Left lung (tissue), 14 donors: ENCODE measurements at places on chromosomes 1 and 21.

DNA sequence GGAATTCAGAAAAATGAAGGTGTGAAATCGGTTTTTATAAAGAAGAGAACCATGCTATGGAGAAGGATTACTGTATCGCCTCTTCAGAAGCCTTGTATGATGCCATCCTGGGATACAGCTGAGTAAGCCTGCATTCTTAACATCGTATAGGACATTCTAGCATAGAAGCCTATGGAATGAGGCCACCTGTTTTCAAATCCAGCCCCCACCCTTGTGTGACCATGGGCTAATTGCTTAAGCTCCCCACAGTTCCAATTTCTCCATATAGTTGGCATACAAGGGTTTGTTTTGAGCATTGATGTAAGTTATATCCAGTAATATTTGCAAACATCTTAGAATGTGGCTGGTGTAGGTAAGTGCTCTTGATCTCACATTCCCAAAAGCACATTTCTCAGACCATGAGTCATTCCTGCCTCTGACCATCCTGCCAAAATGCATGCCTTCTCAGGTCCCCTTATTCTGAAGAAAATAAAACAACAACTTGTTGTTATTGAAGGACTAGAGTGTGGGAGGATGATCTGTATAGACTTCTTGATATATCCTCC, 1.5 kb downstream of the OR14A2 start:
- DNase-seq, result no peak

GRCh38 chr1:55065648-55066047, 26.3 kb downstream of the PCSK9 start:
- DNase-seq, result no peak

GRCh38 chr1:228988664-228989063, 253.4 kb downstream of the RHOU start:
- no peak for DNase-seq

DNA sequence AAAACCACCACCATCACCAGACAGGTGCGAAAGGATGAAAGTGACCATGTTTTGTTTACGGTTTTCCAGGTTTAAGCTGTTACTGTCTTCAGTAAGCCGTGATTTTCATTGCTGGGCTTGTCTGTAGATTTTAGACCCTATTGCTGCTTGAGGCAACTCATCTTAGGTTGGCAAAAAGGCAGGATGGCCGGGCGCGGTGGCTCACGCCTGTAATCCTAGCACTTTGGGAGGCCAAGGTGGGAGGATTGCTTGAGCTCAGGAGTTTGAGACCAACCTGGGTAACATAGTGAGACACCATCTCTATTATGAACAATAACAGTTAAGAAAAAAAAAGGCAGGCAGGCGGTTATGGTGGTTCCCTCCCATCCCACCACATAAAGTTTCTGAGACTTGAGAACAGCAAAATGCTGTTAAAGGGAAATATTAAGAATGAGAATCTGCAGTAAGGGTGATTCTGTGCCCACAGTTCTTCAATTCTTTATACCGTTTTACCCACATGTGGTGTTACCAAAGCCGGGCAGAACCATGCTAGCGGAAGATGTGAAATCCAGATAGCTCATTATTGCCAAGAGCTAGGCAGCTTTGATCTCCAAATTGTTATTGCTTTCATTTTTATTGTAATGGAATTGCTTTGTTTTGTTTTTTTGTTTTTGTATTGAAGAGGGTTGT, 34.5 kb upstream of the TDRD10 start:
- no peak for DNase-seq

- DNase-seq, result no peak
These were observed 23.4 kb downstream of the OLFML3 start for GRCh38 chr1:114002492-114003239.

- no peak for DNase-seq
These were observed 54.7 kb downstream of the NDUFS5 start for GRCh38 chr1:39080831-39081270.

- DNase-seq, result no peak
These were observed 9.2 kb downstream of the VANGL1 start for GRCh38 chr1:115650961-115651360.

GRCh38 chr1:73868810-73869336, 329.1 kb downstream of the LRRIQ3 start:
- DNase-seq, result no peak

- DNase-seq, result no peak
These were observed 64.4 kb upstream of the TLR5 start for GRCh38 chr1:223207293-223208066.

- DNase-seq, result peak; percentile 62
These were observed 3.9 kb upstream of the DENND2D start for GRCh38 chr1:111204201-111204982.

DNA sequence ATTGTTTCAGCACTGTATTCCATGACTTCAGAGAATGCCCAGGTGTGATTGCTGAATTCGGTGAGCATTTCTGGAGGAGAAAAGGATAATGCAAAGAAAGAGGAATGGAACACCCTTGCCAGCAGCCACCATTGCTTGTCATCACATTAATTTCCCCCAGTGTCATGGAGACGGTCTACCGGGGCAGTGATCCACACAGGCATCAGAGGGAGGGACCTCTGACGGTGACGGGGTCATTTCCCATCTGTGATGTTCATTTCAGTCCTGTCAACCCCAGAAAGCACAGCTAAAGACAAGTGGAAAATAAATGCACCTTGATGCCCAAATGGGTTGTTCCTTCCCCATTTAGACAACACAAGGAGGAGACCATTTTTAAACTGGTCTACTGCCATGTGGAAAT, 376.4 kb downstream of the PCP4 start:
- no peak for DNase-seq

DNA sequence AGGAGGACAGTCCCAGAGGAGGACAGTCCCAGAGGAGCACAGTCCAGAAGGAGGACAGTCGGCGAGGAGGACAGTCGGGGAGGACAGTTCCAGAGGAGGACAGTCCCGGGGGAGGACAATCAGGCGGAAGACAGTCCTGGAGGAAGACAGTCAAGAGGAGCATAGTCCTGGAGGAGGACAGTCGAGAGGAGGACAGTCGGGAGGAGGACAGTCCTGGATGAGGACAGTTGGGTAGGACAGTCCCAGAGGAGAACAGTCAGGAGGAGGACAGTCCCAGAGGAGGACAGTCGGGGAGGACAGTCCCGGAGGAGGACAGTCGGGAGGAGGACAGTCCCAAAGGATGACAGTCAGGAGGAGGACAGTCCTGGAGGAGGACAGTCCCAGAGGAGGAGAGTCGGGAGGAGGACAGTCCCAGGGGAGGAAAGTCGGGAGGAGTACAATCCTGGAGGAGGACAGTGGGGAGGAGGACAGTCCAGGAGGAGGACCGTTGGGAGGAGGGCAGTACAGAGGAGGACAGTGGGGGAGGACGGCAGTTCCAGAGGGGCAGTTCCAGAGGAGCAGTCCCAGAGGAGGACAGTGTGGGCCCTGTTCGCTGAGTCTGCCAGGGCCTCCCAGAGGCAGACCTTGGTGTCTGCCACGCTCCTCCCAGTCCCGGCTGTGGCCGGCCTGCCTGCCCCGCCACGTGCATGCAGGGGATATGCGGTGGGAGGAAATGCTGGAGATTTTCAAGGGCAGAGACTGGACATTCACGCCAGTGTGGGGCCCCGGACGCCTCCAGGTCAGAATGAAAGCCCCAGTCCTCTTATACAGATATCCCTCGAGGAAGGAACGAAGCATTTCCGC, 183.8 kb upstream of the ARHGEF16 start:
- no peak for DNase-seq

GRCh38 chr1:228646717-228647522, 88.4 kb upstream of the RHOU start:
- peak; percentile 49 for DNase-seq

GRCh38 chr1:245263529-245264095, 108.8 kb downstream of the KIF26B start:
- no peak for DNase-seq

DNA sequence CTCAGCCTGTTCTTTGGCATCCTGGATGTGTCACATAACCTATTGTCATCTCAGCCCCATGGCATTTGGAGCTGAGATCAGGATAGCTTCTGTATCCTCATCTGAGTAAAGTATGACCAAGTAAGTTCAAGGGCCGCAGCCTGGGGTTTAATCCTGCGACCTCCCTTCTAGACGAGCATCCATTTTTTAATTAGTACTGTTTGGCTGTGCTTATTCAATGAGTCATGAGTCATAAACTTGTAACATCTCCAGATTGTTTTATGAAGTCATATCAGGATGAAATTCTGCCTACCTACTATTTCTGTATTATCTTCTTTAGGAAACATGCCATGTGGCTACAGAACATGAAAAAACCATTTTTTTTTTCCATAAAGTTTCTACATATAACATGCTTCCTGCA, 119.1 kb downstream of the ERG start:
- no peak for DNase-seq

- peak; percentile 90 for DNase-seq
These were observed 810 bp downstream of the SLC19A1 start for GRCh38 chr21:45541221-45542039.

DNA sequence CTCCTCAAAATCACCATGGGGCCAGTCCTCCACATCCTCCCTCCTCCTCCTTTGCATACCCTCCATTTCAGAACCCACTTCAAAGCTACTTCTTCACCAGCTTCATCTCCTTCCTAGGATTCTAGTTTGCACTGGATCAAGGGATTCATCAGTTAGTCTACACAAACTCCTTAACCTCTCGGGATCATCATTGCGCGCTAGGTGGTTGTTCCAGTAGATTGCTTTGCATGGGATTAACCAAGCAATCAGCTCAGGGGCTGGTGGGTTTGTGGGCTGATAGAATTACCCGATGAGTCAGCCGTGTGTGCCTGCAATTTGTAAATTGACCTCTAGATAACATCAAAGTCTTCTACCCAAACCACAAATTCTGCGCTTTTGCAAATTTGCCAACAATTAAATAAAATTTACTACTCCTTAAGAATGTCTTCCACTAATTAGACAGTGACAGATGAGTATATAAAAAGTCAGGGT, 7.7 kb downstream of the KANK4 start:
- DNase-seq, result no peak

DNA sequence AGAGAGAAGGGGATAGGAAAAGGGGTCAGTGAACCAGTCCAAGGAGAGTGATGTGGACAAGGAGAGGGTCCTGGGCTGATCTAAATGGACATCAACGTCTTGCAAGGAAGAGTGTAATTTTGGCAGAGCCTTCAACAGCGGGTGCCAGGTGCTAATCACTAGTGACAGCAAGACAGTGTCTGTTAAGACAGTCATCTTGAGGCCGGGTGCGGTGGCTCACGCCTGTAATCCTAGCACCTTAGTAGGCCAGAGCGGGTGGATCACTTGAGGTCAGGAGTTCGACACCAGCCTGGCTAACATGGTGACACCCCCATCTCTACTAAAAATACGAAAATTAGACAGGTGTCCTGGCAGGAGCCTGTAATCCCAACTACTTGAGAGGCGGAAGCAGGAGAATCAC, 12.2 kb upstream of the PADI6 start:
- DNase-seq, result no peak

DNA sequence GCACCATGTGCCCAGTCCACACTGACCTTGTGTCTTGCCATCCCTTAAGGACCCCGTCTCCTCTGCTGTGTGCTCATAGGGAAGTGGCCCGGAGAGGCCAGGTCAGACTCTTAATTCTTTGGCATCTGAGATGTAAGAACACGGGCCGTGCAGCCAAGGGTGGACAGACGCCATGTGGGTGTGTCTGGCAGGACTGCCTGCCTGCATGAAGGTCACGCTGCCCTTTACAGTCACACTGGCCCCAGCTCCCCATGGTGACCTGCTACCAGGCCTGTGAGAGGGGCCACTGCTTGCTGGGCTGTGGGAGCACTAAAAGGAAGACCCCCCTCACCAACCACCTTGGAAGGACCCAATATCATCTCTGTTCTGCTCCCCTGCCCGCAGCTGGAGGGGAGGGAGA, 17.7 kb downstream of the DHRS3 start:
- no peak for DNase-seq

DNA sequence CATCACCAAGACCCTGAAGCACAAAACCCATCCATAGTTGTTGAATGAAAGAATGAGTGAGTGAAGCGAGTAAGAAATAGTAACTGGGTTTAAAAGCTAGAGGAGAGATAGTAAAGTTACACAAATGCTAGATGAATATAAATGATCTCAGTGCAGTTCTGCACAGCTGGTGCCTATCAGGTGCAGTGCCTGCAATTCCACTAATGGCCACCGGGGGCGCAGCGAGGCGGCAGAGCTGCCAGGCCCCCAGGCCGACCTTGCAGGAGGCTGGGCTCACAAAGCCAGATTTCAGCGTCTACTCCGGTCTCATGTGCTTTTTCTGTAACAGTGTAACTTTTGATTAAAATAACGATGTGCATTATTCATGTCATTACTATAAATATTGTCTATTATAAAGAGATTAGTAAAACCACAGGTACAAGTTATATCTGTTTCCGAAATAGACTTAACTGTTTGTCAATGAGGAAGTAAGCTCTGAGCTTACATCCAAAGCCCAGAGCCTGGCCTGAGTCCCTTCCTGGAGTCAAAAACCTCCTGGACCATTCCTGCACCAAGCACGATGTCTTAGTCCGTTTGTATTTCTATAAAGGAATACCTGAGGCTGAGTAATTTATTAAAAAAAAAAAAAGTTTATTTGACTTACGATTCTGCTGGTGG, 477.6 kb downstream of the NPHP4 start:
- DNase-seq, result peak; percentile 54

- DNase-seq, result no peak
These were observed 73.7 kb upstream of the EDEM3 start for GRCh38 chr1:184828369-184828717.

DNA sequence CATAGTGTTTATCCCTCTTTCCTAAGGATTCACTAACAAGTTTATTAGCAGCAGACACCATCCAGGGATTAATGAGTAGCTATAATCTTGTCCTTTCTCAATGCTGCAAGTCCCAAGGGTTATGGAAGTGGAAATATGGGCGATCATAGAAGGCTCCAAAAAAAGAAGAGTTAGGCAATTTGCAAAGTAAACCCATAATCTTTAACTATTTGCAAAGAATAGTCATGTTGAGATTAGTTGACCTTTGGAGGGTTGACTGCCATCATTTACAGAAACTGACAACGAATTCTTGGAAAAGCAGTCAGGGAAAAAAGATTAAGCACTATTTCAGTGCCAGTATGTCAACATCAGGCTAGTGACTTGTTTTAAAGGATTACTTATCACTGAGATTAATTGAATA, 169.9 kb downstream of the KCNT2 start:
- DNase-seq, result no peak

DNA sequence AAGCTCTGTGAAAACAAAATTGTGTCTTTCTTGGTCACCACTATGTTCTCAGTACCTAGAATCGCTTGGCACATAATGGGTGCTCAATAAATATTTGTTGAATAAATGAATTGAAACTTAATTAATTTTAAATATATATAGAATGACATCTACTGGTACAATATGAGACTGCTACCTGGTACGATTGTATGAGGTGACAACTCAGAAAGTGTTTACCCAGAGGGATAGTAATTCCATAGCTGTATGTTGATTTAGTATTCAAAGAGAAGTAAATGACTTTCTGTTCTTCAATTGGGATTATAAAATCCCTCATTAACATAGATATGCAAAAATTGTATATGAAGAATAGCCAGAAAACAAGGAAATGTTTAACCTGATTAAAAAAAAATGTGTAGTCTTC, 128.7 kb downstream of the RPS6KC1 start:
- no peak for DNase-seq

GRCh38 chr1:78171736-78172590, 126.2 kb downstream of the GIPC2 start:
- no peak for DNase-seq

- DNase-seq, result no peak
These were observed 20.5 kb upstream of the PTGS2 start for GRCh38 chr1:186700722-186701121.
